Nucleus accumbens (tissue), 56 donors: ENCODE measurements at places on chromosomes 6 and 20.

DNA sequence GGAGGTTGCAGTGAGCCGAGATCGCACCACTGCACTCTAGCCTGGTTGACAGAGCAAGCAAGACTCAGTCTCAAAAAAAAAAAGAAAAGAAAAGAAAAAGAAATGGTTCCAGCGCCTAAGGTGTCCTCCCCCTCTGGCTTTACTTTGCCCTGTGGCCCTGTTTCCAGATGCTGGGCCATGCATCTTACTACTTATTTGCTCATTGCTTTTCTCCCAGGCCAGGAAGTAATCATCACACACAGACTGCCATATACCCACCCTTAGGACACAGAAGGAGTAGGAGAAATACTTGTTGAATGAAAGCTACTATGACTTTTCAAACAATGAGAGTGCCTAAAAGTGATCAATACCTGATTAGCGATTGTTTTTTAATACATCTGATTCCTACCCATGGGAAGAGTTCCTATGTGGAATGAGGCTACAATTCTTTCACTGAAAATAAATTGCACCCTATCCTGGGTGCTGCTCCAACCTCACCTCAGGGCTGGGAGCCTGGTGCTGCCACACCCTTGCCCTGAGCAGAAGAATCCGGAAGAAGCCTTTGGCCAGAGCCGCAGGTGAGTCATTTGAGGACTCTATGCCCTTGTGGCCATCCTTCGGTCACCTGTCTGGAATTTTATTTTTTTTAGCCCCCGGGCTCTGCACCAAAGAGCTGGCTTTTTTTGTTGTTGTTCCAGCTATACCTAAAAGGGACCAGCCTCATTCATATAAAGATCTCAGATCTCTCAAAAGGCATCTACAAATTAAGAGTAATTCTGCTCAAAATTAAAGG is 22.7 kb upstream of the TFAP2C start:
- no peak for DNase-seq

GRCh38 chr6:3023663-3024483 is 24.2 kb downstream of the NQO2 start:
- peak; percentile 17 for DNase-seq

DNA sequence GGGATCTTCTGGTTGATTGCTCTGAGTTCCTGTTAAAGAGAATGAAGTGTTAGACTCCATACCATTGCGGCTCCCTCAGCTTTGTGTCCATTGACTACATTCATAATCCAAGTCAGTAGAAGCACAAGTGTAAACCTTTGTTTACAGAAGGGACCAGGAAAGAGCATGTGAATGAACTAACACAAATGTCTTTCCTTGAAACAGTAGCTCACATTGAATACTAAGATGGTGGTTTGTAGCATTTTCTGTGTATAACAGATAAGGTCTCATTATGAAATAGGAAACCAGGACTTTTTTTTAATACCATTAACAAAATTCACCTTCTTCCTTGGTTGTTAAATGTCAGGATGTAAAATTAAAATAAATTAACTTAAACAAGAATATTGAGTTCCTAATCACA is 8.4 kb downstream of the STXBP5 start:
- no peak for DNase-seq

GRCh38 chr20:62734326-62734725 is 25.7 kb downstream of the NTSR1 start:
- no peak for DNase-seq

DNA sequence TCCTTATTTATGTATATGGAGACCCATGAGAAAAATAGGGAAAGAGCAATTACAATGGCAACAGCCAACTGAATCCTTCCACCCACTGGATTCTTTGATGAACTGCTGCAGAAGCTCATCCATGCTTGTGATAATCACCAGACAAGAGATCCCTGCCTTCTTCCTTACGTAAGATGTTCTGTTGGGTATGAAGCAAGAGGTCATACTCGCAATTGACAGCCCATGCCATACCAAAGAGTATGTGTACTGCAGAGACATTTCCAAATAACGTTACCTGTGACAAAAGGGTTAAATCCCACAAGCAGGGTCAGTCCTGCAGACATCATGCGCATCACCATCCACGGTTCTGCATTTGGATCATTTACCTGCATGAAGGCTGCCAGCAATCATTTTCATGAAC is 27.8 kb downstream of the ELOVL5 start:
- DNase-seq: no peak

- no peak for DNase-seq
These were observed 251.2 kb downstream of the SLC24A3 start for GRCh38 chr20:19463597-19463996.

- no peak for DNase-seq
These were observed 207.5 kb downstream of the MANEA start for GRCh38 chr6:95784869-95785268.

DNA sequence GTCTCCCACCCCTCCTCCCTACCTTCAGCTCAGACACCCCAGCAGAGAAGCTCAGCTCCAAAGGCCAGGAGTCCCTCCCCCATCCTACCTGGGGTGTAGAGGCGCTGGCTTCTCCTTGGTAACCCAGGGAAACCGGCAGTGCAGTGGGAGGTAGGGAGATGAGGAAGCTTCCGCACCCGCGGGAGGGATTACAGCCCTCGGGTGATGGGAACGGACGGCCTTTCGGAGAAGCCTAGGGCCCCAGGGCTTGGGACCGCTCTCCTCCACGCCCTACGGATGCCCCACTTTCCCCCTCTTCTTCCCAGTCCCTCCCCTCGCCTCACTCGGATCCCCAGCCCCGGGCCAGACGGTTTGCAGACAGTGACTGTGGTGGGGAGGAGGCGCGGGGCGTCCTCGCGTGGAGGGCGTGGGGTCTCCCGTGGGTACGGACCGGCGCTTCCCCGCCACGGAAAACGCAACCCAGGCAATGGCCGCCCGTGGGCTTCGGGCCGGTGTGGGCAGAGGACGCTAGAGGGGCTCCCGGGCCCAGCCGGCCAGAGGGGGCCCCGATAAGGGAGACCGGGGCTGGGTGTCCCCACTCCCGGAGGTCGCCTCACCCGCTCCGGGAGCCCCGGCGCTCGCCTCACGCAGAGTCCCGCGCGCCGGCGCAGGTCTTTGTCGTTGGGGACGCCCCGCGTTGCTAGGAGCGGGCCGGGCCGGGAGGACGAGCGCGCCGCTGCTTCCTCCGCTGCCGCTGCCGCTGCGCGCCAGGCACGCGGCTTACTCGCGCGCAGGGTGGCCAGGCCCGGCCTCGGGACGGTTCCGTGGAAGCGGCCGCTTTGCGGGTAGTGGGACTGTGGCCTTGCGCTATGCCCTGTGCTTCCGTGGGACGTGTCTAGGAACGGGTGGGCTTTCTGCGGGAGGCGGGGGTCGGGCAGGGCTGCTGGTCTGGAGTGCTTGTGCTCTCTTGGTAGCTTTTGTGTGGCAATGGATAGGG is 15.8 kb downstream of the AARS2 start:
- no peak for DNase-seq
